ENCODE measurements at places on chromosomes 1 and 21.

GRCh38 chr1:225342695-225343094, 85.1 kb downstream of the LBR start:
- DNase-seq, result no peak

DNA sequence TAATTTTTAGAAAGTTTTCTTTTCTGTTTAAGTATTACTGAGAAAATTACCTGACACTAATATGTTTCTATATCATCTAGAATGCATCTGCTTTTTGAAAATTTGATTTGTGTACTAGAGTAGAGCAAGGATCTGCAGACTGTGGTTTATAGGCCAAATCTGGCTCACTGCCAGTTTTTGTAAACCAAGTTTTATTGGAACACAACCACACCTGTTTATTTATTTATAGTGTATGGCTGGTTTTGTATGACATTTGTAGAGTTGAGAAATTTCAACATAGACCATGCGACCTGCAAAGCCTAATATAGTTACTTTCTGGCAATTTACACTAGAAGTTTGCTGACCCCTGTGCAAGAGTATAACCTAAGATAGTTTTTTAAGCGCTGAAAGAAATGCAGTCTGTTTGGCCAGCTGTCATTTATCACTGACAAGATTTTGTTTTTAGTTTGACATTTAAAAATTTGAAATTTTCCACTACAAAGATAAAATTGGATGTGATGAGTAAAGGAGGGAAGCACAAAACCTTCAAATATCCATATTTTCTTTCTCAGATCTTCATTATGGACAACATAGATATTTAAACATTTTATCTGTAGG, 36.1 kb upstream of the CACYBP start:
- DNase-seq, result no peak

DNA sequence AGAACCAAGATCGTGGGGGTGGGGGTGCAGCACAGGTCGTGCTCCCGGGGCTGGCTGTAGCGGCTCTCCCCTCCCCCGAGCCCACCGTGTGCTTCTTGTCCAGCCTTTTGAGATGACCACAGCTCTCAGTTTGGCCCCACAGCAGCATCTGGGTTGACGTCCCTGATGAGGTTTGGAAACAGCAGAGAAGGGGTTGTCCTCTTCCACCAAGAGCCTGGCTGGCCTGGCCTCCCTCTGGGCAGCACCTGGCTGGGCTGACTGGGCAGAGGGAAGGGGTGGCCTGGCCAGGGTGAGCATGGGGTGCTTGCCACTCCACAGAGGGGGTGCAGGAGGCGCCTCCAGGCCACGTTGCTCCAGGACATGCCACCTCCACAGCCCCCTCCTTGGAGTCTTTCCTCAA, 61.5 kb downstream of the SKI start:
- DNase-seq, result no peak

- DNase-seq, result no peak
Observed at GRCh38 chr1:15002325-15002724, 151.2 kb upstream of the TMEM51 start.

GRCh38 chr1:12184008-12184681, 17.4 kb downstream of the TNFRSF1B start:
- peak; percentile 83 for DNase-seq

- peak; percentile 7 for DNase-seq
Observed at GRCh38 chr1:198903203-198903602, 264.4 kb downstream of the PTPRC start.

All from AG20443 (cell line).